Mesendoderm (in vitro differentiated cells): ENCODE measurements at places on chromosomes 16 and 17.
A peak's percentile ranks its signal among the peaks of the same experiment; 100 is the strongest.

- no peaks in the 10 kb centered on the region for H3K4me1 ChIP-seq
- no peaks in the 10 kb centered on the region for H3K27me3 ChIP-seq
- no peak for DNase-seq
- H3K36me3 ChIP-seq = no peaks in the 10 kb centered on the region
- H3K4me3 ChIP-seq = no peak overlapping the region
Measured at GRCh38 chr16:86626966-86627365, 48.6 kb downstream of the FOXL1 start.

GRCh38 chr16:51289336-51289735 lies 138.3 kb upstream of the SALL1 start:
- DNase-seq = no peak
- H3K4me3 ChIP-seq = no peak overlapping the region
- no peaks in the 10 kb centered on the region for H3K27me3 ChIP-seq
- no peak overlapping the region for H3K27ac ChIP-seq

DNA sequence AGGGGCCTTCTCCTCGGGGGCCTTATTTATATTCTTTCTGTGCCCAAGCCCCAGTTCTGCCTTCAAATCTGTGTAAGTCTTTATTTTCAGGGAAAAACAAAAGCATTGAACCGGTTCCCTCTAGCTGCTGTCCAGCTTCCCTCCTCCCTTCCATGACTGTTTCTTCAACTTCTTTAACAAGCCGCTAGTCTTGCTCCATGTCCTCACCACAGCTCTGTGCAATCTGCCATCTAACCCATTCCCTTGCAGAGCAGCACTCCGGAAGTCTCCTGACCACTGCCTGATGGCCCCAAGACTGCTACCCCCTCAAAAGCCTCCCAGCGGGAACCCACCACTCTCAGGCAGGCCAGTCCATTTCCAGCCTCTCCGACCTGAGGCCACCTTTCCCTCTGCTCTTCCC lies 16.9 kb downstream of the EMC8 start:
- peaks cover 23% of the 10 kb centered on the region for H3K36me3 ChIP-seq
- no peak for DNase-seq
- H3K4me1 ChIP-seq = no peaks in the 10 kb centered on the region
- no peaks in the 10 kb centered on the region for H3K27me3 ChIP-seq
- H3K4me3 ChIP-seq = no peak overlapping the region
- H3K27ac ChIP-seq = no peak overlapping the region

- H3K4me1 ChIP-seq = no peaks in the 10 kb centered on the region
- DNase-seq = no peak
- no peak overlapping the region for H3K4me3 ChIP-seq
- H3K36me3 ChIP-seq = no peaks in the 10 kb centered on the region
Measured at GRCh38 chr16:25006504-25007056, 8.6 kb downstream of the ARHGAP17 start.

- no peak overlapping the region for H3K27ac ChIP-seq
- H3K4me1 ChIP-seq = no peaks in the 10 kb centered on the region
- H3K4me3 ChIP-seq = no peak overlapping the region
- no peaks in the 10 kb centered on the region for H3K27me3 ChIP-seq
- no peaks in the 10 kb centered on the region for H3K36me3 ChIP-seq
Measured at GRCh38 chr16:88907768-88908167, 41.3 kb upstream of the PABPN1L start.

- peak overlapping the region; percentile 15 for H3K27ac ChIP-seq
- DNase-seq = peak; percentile 58
- H3K27me3 ChIP-seq = no peaks in the 10 kb centered on the region
- no peaks in the 10 kb centered on the region for H3K36me3 ChIP-seq
Measured at GRCh38 chr16:11493531-11493929, 93.2 kb downstream of the LITAF start.
